ENCODE measurements at places on chromosomes 2 and 18.

GRCh38 chr2:3340144-3340543, 37.5 kb downstream of the EIPR1 start:
- no peak for DNase-seq

GRCh38 chr2:101560780-101561315, 85.9 kb upstream of the RFX8 start:
- DNase-seq, result no peak

GRCh38 chr2:148746973-148747372, 102.4 kb downstream of the EPC2 start:
- no peak for DNase-seq

DNA sequence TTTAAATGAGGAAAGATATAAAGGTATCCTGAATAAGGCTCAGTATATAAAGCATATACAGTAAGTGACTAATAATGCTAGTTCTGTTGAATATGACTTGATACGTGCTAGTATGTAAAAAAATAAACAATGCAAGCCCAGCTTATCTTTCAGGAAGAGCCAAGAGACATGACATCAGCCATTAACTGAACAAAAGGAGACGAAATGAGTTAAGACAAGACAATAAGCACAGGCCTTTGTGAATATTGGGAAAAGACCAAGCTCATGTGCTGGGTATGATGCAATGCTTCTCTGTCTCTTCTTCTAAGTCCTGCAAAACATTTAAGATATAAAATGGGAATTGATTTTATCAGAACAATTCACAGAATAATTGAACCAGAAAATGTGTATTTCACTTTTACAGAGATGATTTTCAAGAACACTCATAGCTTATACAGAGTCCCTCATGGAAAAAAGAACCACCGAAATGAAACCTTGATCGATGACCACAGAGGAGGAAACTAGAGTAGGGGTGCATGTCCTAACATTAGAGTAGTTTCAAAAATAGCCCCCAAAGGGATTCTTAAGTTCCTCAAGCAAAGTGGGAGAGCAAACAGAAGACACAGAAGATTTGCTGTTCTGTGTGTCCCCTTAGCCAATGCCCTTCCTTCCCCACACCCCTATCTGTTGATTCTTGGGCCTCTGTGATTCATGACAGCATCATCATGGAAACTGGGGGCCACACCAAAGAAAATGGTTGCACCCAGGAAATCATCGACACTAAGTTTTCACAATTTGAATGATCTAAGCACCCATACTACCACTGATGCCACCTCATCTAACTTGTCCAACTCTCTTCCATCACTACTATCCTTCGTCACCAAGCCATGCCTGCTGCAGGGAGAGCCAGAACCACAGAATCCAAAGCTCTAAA, 68.0 kb upstream of the CRIM1 start:
- DNase-seq, result peak; percentile 35

GRCh38 chr2:219002395-219003266, 9.4 kb upstream of the CRYBA2 start:
- peak; percentile 53 for DNase-seq

DNA sequence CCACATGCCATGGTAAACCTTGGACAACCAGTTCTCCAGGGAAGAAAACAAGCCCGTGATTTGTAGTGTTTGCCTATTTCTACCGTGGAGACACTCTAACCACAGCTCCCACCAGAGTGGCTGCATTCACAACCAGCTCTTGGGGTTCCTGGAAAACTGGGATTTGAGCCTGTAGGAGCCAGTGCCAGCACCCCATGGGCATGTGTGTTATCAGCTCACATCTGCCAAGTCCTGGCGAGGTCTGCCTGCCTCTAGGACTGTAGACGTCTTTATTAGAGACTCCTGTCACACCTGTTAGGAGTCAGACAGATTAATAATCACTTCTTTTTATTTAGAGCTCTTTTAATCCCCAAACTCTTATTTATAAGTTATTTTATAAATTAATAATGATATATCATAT, 41.0 kb downstream of the INPP5D start:
- no peak for DNase-seq

GRCh38 chr2:28327956-28328922, 64.4 kb upstream of the FOSL2 start:
- DNase-seq, result no peak

- no peak for DNase-seq
Observed at GRCh38 chr2:59232394-59233165, 991.5 kb upstream of the FANCL start.

GRCh38 chr2:45443012-45443411, 168.1 kb downstream of the SRBD1 start:
- DNase-seq, result no peak

DNA sequence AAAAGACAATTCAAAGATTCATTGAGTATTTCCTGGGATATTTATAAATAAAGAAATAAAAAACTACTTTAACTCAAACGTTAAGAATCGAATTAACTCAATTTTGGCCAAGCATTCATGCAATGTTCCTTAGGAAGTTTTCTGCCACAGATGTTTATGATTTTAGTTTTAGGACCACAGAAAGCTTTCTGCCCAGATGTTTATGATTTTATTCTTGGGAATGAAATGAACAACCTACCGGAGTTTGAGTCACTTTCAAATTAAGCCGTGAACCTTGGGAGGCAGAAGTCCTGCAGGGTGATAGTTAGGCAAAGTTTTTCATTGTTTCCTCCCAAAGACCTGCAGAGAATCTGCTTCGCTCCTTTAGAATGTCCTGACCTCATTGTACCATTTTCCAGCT, 34.7 kb upstream of the MBP start:
- DNase-seq, result no peak

DNA sequence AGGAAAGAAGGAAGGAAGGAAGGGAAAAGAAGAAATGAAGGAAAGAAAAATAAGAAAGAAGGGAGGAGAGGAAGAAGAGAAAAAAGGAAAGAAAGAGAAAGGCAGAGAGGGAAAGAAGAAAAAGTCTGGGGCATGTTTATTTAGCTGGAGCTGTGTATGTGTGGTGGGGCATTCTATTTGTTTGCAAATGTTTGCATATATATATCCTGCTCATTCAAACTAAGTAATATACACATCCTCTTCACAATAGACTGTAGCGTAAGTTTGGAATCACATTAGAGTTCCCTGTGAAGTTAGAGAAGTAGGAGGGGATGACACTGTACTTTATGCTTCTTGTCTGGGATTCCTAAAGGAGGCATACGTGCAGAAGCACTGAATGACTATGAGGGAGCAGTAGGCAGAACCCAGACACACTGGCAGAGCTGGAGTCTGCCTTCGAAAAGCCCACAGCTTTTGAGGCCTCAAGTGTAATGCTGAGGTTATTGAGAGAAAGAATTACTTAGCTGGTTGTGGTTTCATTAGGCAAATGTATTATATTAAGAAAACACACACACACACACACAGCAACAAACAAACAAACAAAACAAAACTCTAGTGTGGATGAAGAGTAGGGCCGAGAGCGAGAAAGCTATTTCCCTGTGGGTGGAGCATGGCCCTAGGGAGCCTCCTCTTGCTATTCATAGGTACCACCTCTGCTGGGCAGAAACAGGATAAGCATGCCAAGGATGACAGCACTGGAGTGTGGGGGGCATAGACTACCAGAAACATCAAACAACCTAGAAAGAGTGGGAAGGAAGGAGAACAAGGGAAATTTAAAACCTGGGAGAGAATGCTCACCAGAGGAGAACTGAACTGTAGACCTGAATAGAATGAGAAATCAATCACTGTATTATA, 905.1 kb upstream of the NXPH2 start:
- no peak for DNase-seq

GRCh38 chr2:50290718-50291117, 741.2 kb downstream of the NRXN1 start:
- no peak for DNase-seq

- DNase-seq, result no peak
Observed at GRCh38 chr2:215983581-215984351, 29.6 kb downstream of the MREG start.

GRCh38 chr2:235573331-235574221, 79.7 kb downstream of the AGAP1 start:
- DNase-seq, result no peak

- no peak for DNase-seq
Observed at GRCh38 chr2:235054919-235055318, 103.1 kb downstream of the SH3BP4 start.

GRCh38 chr2:20439193-20439475, 7.7 kb upstream of the RHOB start:
- no peak for DNase-seq

DNA sequence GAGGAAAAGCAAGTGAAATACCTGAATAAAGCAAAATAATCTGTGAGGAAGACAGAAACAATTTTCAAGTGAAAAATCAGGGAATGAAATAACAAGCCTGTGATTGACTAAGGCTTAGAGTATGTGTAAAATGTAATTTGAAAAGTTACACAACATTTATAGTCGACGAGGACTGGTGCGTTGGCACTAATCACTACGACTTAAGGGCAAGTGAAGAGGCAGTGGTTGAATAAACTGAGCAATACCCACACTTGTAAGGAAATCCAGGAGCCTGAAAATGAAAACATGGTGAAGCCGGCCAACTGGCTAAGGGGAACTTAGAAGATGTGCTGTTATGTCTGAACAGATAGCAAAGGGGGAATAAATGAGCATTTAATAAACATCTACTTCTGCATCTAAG, 13.4 kb downstream of the DOK1 start:
- no peak for DNase-seq

DNA sequence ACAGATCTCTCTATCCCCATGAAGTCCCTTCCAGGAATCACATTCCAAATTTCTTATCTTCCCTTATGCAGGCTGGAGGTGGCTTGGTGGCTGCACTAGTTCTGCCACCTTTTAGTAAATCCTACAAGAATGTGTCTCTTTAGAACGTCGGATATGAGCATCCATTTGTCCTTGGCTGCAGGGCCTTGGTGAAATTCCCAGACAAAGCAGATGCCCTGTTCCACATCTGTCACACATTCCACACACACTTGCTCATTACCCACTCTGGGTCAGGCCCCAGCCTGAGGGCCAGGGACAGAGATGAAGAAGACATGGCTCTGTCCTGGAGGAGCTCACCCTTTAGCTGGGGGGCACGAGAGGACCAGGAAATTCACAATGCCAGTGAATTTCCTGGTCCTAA, 31.2 kb upstream of the GPR17 start:
- DNase-seq, result no peak

DNA sequence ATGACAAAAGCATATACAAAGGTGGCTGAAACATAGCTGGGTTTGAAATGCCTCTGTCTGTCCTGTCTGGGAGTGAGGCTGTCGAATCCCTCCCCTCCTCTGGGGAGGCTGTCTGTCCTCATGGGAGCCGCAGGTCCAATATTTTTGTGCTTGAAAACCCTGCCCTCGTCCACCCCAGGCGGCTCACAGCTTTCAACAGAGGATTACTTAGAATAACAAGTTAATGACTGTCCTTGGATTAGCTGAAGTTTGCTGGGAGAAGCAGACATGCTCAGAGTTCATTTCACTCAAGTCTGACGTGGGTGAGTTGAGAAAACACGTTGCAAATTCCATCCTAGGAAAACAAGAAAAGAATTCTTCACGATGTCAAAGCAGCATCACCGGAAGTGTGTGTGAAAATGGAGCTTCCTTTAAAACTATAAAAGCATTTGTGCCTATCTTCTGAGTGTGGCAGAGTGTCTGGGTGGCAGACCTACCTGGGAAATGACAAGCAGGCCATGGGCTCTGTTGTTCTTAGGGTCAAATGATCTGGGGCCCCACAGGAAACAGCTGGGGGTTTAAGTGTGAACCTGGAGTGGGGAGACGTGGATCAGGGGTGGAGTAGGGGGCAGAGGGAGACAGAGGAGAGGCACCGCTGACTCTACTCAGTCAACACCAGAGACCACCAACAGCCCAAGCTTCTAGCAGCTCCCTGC, 77.1 kb downstream of the DDX1 start:
- no peak for DNase-seq

DNA sequence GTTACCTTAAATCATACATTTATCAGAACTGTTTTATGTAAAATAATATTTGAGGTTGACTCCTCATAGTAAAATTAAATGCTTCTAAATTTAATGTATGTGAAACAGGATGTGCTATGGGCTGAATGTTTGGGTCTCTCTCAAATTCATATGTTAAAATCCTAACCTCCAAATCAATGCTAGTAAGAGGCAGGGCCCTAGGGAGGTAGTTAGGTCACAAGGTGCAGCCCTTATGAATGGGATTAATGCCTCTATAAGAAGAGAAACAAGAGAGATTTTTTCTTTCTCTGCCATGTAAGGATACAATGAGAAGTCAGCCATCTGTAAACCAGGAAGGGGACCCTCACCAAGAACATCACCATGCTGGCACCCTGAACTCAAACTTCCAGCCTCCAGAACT, 67.2 kb upstream of the ETAA1 start:
- no peak for DNase-seq

DNA sequence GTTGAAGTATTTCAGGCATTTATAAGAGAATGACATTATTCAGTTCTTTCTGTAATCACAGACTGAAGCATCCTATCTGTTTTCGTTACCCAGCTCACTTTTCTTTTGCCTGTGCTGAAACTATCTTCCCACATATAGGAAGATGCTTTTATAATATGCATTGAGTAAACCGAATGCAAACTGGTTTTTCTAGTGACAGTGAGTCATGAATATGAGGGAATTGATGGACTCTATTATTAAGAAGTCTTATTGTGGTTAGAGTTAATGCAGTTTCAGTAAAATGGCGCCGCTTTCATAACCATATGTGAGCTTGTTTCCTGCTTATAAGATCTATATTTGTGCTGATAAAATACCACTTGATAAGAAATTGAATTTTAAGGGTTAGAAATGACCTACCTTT, 59.2 kb downstream of the ACVR2A start:
- DNase-seq, result no peak

GRCh38 chr2:112304298-112304941, 29.0 kb downstream of the ZC3H6 start:
- no peak for DNase-seq

GRCh38 chr2:156110890-156111289, 221.6 kb downstream of the NR4A2 start:
- DNase-seq, result peak; percentile 13

- DNase-seq, result no peak
Observed at GRCh38 chr2:37619959-37620300, 51.5 kb downstream of the CDC42EP3 start.

DNA sequence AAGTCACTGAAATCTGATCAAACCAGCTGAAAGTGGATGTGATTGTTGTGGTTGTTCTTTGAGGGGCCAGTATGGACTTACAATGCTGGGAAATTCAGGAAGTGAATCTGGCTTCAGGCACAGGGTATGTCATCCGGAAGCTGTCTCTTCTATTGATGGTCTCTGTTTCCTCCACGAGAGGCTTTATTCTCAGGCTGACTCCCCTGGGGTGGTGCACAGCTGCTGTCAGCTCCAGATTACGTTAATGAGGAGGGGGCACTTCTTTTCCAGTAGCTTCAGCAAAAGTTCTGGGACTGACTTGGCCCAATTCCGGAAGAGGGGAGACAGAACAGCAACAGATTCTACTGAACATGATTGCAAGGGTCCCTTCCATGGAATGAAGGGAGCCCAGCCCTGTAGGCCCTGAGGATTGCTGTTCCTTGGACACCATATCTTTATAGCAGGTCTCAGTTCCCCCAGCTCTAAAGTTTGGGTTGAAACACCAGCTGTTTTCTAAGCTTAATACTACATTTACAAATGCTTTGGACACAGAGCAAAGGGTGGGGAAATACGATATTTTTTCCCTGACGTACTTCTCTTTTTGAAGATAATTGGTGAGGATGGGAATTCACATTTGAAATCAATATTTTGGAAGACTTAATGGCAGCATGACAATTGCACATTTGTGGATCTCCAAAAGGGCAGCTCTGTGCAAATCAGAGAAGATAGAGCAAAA, 400.9 kb downstream of the TSN start:
- DNase-seq, result no peak
